ENCODE measurements at places on chromosomes 11 and 22.

GRCh38 chr22:45006964-45007390, 2.8 kb downstream of the PHF21B start:
- no peak for DNase-seq

DNA sequence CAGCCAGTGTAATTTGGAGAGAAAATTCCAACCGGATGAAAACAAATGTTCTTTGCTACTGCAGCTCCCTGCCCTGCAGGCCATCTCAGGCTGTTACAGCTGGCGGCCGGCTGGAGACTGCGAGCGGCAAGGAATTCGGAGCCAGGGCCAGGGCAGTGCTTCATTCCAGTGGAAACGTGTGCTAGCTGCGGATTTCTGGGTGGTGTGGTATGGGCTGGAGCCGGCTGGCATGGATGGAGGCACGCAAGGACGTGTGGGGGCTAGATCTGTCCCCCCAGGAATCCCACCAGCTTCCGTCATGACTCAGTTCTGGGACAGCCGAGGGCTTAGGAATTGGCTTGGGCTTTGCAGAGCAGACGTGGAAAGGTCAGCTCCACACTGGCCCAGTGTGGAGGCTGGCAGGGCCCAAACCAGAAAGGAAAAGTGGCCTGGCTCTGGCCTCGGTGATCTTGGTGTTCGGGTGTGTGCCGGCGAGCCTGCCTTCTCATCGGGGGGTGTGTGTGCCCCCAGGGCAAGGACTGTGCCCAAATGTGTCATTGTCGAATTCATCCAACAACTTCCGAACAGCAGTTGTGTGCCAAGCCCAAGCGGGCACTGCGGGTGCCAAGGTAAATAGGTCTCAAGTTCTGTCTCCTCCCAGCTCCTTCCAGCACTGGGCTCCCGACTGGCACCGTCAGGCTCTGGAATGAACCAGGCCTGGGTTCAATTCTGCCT, 48.1 kb upstream of the SHISAL1 start:
- DNase-seq, result peak; percentile 48

GRCh38 chr11:70584498-70585235, 186.3 kb downstream of the CTTN start:
- DNase-seq, result no peak

DNA sequence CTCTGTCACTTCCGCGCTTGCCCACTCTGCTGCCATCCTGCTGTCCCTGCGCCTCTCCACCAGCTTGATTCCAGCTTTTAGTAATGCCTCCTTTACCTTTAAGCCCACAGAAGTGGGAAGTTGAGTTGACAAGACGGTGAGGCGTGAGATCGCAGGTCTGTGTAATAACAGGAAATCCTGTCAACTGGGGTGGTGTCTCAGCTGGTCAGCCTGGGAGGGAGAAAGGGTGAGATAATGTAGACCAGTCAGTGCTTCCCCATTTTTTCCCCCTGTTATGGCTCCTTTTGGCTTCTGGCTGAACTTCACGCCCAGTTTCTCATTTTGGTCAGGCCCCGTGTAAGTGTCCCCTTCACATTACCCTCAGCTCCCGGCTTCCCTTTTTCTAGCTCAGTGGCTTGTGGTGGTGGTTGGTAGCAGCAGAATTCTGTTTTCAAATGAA, 98.9 kb downstream of the TRAF6 start:
- no peak for DNase-seq

- no peak for DNase-seq
Measured at GRCh38 chr11:87355596-87355995, 317.9 kb downstream of the TMEM135 start.

DNA sequence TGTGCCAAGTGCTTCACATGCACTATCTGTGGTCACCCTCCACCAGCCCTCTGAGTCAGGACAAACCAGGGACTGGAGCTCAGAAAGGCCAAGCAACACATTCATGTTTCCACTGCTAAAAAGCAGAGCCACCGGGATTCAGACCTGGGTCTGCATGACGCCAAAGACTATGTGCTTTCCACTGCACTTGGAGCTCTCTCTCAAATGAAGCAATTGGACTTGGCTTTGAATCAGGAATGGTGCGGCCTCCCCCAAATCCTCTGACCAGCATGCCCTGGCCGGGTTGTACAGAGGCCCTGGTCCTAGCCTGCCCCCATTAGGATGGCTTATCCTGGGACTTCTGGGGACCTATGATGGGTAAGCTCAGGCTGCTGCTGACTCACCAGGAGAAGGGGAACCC, 80.7 kb downstream of the PKNOX2 start:
- no peak for DNase-seq

DNA sequence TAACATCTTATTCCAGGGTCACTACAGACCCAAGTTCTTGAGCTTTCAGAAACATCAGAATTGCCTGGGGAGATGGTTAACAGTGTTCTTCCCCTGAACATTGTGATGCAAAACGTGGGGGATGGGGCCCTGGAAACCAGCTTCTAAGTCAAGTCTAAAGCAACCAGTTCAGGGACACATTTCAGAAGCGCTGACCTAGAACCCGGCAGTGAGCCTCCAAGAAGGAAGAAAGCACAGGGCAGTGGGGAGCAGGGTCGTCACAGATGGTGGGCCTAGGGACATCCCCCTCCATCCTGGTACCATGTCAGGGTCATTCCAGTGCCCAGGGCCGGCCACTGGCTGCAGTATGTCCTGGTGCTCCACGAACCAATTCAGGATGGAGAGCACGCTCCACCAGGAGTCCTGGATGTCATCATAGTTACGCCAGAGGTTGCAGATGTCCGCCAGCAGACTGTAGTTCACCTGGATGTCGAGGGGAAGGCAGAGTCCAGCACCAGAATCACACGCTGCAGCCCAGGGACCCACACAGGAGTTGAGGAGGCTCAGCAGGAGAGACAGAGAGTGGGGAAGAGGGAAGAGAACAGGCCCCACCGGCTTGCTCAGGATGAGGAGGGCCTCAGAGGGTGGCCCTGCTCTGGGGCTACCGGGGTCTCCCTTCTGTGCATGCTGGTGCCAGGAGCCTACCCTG, 5.0 kb downstream of the NAGA start:
- DNase-seq, result no peak

DNA sequence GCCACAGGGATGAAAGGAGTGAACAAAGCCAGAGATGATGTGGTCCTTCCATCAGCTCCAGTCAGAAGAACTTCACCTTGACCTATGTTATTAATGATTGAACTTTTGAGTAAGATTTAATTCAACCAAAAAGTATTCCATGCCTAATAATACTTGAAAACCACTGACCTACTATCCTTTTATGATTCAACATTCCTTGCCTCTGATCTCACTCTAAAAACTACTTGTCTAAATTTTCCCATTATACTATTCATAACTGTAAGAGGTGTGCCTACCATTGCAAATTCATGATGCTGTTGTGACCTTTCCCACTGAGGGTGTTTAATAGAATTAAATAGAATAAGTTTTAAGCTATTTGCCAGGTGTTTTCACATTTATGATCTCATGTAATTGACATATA, 164.7 kb upstream of the GUCY1A2 start:
- no peak for DNase-seq

DNA sequence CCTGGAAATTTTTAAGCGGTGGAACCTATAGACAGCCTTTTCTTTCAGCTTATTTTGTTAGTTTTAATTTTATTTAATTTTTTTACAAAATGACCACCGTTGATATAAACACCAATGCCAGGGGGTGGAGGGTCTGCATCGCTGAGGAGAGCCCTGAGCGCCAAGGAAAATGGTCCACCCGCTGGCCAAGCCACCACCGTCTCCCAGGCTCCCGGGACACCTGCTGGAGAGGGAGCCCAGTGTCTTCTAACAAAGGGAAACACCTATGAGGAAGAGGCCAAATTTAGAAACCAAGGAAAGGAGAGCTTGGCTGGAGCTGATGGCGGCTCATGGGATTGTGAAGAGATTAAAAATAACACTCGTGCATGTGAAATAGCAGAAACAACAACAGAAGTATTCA, 288 bp upstream of the KRTAP5-8 start:
- DNase-seq, result no peak

- no peak for DNase-seq
Measured at GRCh38 chr22:33272871-33273270, 214.7 kb upstream of the SYN3 start.

DNA sequence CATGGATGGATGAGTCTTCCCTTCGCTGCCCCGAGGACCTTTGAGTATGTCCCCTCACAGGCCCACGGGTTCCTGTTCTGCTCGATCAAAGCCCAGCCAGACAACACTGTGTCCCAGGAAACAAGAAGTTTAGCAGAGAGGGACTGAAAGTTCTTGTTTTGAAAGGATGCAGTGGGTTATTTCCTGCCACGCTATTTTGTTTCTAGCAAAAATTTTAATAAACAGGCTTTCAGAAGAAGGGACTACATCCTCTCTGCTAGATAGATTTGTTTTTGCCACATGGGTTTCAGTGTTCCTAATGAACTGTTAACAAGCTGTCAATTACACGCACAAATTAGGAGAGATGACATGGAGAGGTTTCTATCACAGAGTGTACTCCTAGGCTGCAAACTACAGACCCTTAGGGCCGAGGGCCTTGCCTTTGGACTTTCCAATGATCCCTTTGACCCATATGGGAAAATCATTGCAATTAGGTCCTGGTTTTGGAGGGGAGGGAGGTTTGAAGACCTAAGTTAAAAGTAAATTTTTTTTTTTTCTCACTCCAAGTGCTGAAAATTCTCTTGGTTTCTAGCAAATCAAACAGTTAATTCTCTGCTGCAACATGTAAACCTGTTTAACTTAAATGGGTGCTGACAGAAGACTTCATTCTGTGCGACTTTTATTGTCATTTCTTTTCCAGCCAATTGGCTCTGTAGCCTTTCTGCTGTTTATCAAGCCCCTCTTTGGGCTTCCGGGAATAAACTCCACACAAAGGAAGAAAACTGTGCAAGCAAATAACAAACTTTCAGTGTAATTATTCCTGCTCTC, 81.4 kb downstream of the RCN1 start:
- no peak for DNase-seq

DNA sequence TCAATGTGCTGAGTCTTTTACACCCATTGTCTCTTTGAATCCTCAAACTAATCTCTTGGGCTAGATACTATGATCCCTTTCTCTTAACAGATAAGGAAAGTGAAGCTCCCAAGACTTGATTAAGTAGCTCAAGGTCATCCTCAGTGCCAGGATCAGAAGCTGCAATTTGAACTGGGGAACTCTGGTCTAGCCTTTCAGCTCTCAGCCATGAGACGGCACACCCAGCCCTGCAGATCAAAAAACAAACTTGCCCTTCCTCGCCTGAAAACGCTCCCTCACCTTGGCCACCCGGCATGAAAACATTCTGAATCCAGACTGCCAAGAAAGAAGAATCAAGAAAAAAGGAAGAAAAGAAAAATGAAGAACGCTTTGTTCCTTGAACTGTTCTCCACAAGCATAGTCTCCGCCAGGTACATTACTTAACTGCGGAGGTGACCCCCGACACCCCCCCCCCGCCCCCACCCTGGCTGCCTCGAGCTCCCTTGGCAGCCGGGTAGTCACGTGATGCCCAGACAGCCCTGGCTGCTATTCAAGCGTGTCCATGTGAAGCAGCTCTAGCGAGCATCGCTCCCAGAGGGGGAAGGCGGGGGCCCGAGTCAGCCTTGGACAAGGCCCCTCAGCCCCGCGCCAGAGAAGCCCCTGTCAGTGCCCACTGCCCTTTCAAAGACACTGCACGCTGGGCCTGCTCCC, 451.2 kb downstream of the MIAT start:
- no peak for DNase-seq

- no peak for DNase-seq
Measured at GRCh38 chr22:41234815-41235695, 5.7 kb downstream of the CHADL start.

GRCh38 chr22:33539902-33540751, 380.1 kb downstream of the LARGE1 start:
- DNase-seq, result no peak

- no peak for DNase-seq
Measured at GRCh38 chr11:12556788-12557384, 117.3 kb upstream of the TEAD1 start.

DNA sequence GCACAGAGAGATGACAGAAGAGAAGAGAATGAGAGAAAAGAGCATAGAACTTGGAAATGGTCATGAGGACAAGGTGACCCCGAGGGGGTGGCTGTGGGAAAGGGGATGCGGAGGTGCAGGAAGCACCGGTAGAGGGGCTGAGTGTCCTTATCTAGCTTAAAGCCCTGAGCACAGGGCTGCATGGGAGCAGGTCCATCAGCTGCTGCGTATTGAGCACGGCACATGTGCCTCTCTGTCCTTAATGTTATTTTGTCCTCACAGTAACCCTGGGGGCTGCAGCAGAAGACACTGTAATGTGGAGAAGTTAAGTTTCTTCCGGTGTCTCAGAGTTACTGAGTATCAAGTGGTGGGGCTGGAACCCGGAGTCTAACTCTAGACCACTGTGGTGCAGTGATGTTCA, 94.4 kb upstream of the OR4B1 start:
- DNase-seq, result no peak

DNA sequence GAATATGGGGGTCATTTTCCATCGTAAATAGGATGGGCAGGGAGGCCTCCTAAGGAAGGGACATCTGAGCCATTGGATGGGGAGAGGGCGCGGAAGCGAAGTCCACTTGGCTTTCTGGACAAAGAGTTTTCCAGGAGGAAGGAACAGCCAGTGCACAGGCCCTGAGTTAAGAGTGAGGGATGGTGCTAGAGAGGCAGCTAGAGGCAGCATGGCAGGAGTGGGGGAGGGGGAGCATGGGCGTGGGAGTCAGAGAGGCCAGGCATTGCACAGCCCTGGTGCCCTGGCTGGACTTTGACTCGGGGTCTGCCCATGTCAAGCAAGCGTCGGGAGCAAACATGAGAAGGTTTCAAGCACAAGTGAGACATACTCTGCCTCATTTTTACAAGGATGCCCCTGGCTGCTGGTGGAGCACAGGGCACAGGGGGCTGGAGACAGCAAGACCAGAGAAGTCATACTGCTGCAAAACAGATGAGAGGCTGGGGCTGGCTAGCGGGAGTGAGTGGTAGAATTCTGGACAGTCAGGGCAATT, 9.0 kb downstream of the GNAZ start:
- no peak for DNase-seq

- no peak for DNase-seq
Measured at GRCh38 chr22:17802822-17803221, 28.6 kb upstream of the BID start.

- DNase-seq, result no peak
Measured at GRCh38 chr11:109914809-109915653, 178.2 kb upstream of the ZC3H12C start.

GRCh38 chr11:118264569-118265465, 720 bp upstream of the MPZL2 start:
- DNase-seq, result no peak

GRCh38 chr11:132447761-132448160, 1077.3 kb downstream of the NTM start:
- DNase-seq, result no peak

DNA sequence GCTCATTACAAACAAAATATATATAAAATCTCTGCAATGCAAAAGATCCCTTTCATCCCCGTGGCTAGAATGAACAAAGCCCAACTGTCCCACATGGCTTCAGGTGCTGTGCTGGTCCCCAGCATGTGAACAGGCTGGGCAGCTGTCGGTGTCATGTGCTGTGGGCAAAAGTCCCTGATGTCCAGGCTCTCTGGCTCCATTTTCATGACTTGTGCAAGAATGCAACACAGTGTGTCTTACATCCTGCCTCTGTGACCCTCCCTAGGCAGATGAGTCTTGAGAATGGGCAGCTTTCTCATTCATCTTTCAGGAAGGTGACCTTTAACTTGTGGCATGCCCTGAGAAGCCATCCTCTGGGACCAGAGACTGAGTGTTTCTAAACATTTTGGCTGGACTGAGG, 14.5 kb downstream of the GUCD1 start:
- no peak for DNase-seq

- no peak for DNase-seq
Measured at GRCh38 chr11:118231461-118231860, 6.7 kb upstream of the JAML start.

GRCh38 chr22:38316364-38317121, 690 bp downstream of the CSNK1E start:
- DNase-seq, result no peak
